ENCODE measurements at places on chromosomes 6 and 20.

- DNase-seq: no peak
Observed at GRCh38 chr6:32168350-32168749, 4.0 kb downstream of the EGFL8 start.

GRCh38 chr6:84588697-84589080 lies 175.7 kb downstream of the TBX18 start:
- DNase-seq: no peak

DNA sequence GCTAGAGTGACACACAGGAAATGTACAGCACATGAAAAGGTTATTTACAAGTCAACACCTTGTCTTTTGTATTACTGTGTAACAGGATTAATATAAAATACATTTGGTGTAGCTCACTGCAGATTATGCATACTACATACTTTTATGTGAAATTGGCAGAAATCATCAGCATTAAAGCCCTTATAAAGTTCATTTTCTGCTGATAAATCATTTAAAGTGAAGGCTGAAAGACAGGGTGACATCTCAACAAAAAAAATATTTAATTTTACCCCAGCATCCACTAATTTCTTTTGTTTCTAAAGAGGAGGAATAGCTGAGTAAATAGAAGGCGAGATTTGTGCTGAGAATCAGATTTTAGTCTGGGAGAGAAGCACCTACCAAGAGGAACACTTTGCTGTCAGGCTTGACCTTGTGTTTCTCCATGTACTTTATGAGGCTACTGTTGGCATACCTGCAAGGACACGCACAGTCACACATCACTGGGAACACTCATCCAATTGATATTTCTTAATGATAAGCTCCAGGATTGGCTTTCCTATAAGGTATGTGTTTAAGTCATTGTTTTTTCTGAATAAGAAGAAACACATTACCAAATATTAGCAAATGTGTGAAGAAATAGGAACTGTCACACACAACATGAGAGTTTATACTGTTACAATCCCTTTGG lies 146.6 kb upstream of the SLC22A16 start:
- DNase-seq: no peak

GRCh38 chr6:117933471-117933870 lies 26.4 kb downstream of the SLC35F1 start:
- no peak for DNase-seq

DNA sequence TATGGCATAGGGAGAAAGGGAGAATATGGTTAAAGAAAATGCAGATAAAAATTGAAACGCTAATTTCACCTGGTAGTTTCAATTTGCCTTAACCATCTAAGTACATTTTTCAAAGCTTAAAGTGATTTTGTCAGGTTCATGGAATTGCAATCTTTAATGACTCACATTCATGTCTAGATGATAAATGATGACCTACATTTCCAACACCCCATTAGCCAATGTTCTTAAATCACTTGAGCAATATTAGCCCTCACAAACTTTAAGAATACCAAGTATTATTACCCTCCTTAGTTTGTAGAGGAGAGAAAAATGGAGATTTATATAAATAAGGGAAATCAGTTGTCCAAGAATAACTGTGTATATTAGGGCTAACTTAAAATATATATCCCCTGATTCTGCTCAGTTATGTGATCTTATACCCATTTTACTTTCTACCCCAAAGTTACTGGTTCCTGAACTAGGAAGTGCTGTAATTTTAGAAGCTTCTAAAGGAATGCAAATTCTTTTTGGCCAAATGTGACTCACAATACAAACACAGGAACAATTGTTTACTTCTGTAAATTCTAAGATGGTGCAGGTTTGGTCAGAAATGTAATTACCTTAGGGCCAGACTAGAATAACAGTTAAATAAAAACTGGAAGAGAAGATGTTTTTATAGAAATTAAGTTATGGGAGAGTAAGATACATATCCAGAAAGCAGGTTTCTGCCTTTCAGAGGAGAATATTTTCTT lies 34.5 kb downstream of the TPBG start:
- no peak for DNase-seq

DNA sequence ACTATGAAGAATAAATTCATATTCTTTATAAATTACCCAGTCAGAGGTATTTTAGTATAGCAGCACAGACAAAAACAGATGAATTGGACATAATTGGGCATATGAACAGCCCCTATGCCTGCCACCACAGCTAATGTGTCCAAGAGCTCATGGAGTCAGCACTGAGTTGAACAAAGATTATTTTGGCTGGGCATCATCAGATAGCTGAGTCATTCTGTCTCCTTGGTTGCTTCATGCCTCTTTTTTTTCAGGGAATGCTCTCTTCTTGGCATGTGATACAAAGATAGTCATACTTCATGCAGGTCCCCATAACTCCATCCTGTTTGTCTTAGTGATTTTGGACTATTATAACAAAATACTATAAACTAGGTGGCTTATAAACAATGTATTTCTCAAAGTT lies 275.6 kb downstream of the TENT5A start:
- no peak for DNase-seq

GRCh38 chr6:157823528-157824370 lies 703 bp downstream of the SNX9 start:
- DNase-seq: no peak

DNA sequence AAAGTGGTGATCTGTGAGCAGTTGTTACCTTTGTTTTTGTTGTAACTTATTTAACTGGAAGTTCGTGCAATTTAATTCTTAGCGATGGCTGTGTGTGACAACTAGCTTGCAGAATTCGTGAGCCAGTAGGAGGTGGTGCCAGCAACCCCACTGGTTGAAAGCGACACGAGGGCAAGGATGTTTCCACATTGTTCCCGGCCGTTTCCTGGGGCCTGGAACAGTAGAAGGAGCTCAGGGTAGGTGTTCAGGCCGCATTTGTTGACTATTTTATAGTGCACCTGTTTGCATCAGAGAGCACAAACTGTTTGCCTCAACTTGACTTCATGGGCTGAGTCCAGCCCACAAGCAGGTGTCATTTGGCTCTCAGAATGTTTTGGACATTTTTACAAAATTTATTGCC lies 112.1 kb upstream of the PTPN1 start:
- no peak for DNase-seq

DNA sequence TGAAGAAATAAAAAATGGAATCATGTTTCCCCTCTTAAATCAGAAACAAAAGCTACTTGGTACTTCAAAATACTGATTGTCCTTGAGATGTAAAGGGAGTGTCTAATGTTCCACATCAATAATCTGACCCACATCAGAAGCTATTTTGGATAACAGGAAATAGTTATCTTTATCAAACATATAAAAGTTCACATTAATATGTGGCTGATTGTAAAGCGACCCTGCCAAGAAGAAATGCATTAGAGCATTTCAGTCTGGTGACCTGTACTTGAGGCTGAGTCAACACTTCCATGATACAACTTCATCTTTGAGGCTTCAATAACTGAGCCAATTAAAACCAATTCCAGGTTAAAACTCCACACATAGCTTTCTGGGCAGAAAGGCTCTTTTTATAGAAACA lies 31.8 kb downstream of the SYNE1 start:
- no peak for DNase-seq

DNA sequence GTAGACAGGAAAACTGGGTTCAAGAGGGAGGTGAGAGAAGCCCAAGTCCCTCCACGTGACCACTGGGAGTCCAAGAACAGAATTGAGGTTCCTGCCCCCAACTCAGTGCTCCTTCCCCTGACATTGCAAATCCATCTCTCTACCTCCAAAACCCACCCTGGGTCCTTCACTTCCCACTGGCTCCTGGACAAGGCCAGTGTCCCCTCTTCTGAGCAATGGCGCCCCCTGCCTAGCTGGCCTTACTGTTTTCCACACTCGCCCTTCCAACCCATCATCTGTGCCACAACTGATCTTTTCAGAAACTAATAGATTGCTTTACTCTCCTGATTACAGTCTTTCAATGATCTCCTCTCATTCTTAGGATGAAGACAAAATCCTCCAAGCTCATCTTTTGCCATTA lies 200.3 kb downstream of the ANKRD60 start:
- DNase-seq: no peak

DNA sequence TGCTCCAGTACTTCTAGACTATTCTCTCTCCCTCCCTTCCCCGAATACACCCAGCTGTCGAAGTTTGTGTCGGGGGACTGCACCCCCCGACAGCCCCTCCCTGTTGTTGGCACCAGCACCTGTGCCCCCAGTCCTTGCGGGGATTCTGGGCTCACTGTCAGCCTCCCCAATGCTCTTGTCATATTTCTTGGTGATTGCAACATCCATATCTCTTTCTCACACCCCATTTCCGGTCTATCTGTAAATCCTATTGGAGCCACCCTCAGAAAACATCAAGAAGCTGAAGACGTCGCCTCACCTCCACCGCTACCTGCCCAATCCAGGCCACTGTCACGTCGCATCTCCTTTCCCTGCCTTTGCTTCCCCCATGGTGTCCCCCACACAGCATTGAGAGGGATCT lies 32.6 kb upstream of the VSTM2L start:
- no peak for DNase-seq

GRCh38 chr6:31680226-31681134 lies at the start of gene LY6G5C:
LY6G5C (minus strand) TSS chr6:31681067; CDS start chr6:31680373, 694 bp downstream.
- peak; percentile 74 for DNase-seq

DNA sequence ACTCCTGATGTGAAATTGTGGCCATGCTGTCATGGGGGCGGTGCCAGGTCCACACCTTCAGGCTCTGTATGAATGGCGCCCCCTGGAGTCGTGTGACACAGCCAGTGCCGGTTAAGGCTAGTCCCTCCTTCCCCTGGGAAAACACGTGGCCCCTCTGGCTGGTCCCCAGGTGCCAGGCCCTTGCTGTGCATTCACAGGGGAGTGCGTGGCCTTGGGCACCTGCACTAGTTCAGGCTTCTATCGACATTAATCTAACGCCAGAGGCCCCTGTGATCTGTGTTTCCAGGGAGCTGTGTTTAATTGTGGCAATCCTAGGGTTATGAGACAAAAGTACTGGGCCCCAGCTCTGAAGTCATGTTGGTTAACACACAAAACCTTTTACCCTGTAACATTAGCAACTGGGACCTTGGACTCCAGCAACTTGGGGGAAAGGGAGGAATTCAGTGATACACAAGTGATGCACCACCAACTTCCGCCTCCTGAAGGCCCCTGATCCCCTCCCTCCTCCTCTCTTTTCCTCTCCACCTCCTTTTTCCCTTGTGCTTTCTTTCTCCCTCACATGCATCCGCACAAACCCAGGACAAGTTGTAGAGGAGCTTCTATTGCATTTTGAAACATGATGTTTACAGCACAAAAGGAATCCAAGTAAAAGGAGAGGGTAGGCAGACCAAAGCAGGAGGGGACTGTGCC lies 74.0 kb downstream of the SSR1 start:
- peak; percentile 26 for DNase-seq

GRCh38 chr6:104887350-104887749 lies 27.6 kb upstream of the HACE1 start:
- DNase-seq: no peak

GRCh38 chr6:125963817-125964216 lies 7.2 kb downstream of the HINT3 start:
- no peak for DNase-seq
